H4 (cell line): ENCODE measurements at places on chromosomes 6 and 20. TPM values are rescaled to one million over a fixed set of nuclear protein-coding genes. Genes with fewer than 3 reads are reported as not detected.
A peak's percentile ranks its signal among the peaks of the same experiment; 100 is the strongest.

GRCh38 chr6:119311514-119312142, 37.9 kb downstream of the MAN1A1 start:
- DNase-seq, result no peak

DNA sequence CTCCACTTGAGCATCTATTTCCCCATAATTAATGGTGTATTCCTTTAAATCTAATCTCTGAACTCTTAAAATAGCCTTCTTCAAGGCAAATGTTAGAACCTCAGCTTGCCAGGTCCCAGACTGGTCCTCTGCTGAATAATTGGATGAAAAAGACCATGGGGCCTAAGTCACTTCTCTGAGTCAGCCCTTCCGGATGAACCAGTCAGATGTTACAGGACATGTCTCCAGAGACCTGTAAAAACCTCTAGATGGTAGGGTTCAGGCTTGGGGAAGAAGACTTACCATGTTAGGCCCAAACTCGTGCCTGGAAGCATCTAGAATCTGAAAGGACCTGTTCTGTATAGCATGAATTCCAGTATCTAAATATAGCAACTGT, 97.3 kb downstream of the CDKAL1 start:
- DNase-seq, result no peak

Gene ZNF512B
- total RNA-seq, result 2.2 and 4.4 TPM in 2 replicates

Gene DSN1
- total RNA-seq, result 44.3 and 47.9 TPM in 2 replicates

DNA sequence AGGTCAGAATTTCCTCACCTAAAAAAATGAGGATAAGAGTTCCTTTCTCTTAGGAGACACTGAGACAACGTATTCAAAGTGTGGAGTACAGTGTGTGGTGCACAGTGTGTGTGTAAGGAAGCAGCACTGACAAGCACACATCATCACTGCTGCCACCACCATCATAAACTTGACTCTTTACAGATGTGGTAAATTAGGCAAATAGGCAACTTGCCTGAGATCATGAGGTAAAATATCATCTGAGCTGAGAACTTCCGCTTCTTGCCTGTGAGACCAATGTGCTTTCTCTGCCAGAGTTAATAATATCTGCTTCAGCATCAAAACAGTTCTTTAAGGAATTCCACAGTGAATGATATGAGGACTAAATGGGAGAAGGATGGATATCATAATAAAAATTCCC, 52.7 kb downstream of the LYRM4 start:
- DNase-seq, result no peak

DNA sequence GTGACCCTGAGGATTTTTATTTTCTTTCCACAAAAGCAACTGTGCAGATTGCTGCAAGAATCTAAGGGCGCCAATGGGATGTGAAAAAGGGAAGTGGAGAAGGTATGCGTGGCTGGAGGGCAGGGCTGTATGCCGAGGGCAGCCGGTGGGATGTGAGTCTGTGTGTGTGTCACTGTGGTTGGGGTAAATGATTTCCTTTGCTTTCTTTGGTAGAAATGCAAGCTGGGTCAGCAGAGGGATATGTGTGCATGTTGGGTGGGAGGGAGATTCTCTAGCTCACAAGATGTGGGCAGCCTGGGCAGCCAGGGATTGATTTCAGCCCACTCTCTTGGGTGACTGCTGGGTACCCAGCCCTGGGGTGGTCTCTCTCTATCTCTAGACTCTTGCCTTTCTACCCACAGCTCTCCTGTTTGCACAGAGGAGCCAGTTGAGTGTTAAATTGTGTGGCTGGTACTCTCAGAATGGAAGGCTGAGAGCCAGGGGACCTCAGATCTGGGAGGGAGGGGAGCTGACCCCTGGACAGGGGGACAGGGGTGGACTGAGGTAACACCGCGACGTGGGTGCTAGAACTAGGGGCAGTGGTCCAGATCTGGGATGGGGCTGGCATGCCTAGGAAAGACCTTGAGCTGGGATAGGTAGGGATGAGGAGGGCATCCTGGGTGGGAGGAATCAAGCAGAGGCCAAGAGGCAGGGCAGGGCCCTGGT, 136.8 kb upstream of the RNF24 start:
- no peak for DNase-seq

Gene PDCD2
- 56.3 and 68.0 TPM in 2 replicates for total RNA-seq

Gene RREB1
- 5.3 and 13.0 TPM in 2 replicates for total RNA-seq

GRCh38 chr6:90494067-90494780, 92.6 kb downstream of the MAP3K7 start:
- DNase-seq, result no peak

Gene PLN
- 0.60 TPM in 1 of 2 replicates, not detected in the other for total RNA-seq

DNA sequence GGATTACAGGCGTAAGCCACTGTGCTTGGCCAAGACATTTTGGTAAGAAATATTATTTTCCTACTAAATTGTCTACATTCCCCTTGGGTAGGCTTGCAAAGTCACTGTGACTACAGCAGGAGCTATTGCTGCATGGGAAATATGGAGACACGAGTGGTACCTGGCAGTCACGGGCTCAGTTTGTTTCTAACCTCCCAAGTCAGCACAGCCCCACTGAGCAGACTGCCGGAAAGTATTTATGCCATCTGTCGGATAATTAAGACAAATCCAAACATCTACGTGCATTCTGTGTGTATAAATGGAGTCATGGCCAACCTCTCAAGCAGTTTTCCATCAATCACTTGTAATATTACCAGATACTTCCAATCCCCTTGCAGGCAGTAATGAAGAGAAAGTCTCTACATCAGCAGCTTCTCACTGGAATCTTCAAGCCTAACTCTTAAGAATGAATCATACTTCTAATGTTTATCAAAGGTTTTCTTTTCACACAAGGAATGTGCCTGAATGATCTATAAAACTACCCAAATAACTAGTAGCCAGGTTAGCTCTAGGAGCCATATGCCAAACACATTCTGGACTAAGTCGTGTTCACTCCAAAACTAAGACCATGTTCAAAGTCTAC, 20.1 kb downstream of the PSMB1 start:
- no peak for DNase-seq

DNA sequence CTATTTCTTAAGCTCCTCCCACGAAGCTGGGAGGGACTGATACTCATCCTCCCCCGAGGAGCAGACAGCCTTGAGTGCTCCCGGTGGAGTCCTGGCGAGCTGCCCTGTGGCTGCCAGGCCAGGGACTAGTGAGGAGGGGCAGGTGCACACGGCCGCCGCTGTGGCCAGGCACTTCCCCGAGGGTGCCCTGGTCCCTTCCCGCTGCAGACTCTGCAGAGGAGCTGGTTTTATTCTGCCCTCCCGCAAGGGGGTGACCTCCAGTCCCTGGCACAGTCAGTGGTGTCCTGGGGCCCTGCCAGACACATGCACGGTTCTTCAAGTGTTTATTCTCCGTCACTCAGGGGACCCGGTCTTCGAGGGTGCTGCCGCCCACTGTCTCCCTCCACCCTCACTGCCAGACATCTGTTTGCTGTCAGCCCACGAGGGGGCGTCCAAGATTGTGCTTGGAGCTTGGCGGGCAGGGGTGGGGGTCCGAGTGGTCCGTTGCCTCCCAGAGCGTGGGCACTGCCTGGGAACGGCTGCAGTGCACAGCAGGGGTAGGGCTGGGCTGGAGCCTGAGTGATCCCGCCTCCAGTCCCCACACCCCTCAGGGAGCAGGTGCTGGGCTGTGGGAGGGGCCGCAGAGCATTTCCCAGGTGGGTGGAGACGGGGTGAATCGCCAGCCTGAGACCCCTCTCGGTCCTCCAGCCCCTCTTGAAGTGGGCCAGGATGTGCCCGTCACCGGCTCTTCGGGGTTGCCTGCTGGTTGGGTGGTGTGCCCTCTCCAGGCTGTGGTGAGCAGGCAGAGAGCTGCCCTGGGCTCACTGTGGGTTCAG, 3.1 kb upstream of the CABLES2 start:
- peak; percentile 34 for DNase-seq

GRCh38 chr6:14689639-14690038, 556.2 kb upstream of the JARID2 start:
- no peak for DNase-seq

DNA sequence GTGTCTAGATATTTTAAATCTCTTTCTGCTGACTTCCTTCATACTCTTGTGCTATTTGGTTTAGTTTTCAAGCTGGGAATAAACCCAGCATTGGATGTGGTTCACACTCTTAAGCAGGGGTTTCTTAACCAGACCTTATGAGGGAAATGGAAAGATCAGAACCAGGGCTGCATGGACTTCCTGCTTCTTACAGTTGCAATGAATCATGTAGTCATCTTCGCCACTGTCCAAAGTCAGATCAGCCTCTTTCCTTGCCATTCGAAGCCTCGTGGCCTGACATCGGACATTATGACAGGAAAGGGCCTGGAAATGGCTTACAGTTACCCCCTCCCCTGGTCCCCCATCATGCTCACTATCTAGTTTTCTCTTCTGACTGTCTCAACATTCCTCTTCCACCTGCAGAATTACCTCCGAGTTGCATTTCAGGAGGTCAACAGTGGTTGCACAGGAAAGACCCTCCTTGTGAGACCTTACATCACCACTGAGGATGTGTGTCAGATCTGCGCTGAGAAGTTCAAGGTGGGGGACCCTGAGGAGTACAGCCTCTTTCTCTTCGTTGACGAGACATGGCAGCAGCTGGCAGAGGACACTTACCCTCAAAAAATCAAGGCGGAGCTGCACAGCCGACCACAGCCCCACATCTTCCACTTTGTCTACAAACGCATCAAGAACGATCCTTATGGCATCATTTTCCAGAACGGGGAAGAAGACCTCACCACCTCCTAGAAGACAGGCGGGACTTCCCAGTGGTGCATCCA, 16.8 kb upstream of the NAA20 start:
- DNase-seq, result no peak

Gene MLN
- not detected in 2 replicates for total RNA-seq

Gene FOXA2
- total RNA-seq, result 0.80 and 1.6 TPM in 2 replicates

GRCh38 chr20:15079594-15080340, 742.4 kb upstream of the FLRT3 start:
- DNase-seq, result no peak

DNA sequence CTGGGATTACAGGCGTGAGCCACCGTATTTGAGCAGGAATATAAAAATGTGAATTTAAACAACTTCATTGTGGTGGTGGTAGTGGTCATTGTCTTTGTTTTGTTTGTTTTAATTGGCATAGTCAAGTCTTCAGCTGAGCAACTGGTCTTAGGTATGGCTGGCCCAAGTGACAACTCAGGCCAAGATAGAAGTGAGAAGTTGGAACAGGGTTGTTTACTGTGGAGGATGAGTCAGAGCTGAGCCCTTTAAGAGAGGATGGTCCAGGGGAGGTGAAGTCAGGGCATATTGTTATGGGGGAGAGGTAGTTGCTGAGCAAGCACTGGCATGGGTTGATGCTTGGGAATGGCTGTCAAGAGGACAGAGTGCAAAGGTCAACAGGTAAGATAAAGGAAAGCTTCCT, 308.2 kb downstream of the FARS2 start:
- no peak for DNase-seq

DNA sequence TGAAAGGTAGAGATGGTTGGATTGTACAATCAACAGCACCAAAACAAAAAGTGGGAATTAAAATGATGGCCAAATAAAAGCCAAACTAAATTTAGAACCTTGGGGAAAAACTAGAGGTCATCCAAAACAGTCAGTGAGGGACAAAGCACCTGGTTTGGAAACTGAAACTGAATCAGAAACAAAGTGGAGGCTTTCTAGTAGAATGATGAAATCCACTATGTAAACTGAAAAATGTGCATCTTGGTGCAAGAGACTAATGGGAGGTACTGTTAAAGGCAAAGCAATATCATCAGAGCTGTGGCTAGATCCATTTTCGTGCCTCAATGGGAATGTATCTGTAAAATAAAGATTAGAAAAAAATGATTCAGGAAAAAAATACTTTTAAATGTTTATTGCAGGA, 380.0 kb upstream of the GJE1 start:
- DNase-seq, result no peak

DNA sequence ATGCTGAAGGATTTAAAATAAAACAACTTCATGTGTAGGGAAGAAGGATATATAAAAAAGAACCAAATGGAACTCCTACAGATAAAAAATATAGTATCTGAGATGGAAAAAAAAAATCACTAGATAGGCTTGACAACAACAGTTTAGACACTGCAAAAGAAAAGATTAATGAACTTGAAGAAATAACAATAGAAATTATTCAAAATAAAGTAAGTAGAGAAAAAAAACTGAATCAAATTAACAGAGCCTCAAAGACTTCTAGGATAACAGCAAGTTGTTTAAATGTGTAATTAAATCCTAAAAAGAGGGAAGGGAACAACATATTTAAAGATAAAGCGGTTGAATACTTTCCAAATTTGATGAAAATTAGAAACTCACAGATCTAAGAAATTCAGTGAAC, 316.3 kb upstream of the ECI2 start:
- DNase-seq, result no peak

DNA sequence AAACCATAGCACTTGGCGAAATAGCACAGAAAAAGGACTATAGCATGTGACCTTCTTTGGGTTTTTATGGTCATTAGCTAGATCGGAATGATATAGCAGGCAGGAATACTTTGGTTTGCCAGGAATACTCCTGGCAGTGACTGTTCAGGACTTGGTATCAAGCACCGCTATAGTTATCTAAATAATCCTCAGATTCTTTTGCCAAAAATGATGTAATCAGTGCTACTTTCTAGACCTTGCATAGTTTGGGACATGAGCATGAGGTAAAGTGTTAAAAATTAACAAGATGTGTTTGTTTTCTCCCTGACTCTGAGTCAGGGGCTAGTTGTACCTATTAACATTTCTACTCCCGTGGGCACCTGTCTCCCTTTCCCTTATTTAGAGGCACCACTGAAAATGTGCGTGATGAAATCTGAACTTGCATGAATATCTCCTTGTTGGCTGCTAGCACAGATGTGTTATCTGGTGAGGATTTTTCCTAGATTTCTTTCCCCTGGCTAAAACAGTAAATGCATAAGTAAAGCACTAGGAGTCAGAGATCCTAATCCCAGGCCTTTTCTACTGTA, 511.0 kb downstream of the CDKAL1 start:
- no peak for DNase-seq

DNA sequence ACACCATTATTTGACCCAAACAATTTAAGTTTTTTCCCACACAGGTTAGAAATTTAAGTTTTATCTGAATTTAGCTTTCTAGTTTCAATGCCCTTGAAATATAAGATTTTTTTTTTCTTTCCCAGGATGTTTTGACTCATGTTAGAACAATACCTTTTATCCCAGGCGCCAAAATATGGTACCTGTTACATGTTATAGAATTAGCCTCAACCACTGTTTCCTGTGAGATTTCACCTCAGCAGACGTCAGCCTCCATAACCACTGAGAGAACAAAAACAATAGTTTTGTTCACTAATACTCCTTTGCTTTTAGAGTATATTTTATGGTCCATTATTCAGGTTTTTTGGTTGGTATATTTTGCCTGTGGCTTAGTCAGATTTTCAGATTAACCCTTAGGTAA, 302.9 kb downstream of the CDKAL1 start:
- no peak for DNase-seq

Gene SLC22A7
- total RNA-seq, result not detected in 2 replicates

DNA sequence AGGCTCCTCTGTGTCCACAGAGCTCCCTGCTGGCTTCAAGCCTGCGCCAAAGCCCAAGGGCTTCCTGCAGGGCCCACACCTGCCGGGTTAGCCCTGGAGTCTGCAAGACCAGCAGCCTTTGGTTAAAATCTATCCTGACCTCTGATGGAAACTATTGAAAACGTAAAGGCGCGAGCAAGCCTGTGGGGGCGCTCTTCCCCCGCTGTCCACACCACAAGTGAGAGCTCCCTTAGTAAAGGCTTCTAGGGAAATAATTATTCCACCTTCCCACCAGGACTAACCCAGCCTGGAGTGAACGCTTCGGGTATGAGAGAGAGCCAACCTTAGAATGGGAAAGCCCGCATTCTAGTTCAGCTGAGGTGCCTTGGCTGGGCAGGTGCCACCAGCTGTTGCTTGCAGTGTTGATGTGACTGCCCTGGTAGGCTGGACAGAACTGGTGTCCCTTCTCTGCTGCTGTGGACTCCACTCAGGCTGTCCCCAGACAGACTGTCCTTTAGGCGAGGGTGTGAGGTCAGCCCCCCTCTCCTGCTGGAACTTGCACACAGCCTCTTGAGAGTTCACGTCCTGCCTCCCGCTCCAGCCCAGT, 68.7 kb downstream of the SYTL3 start:
- DNase-seq, result no peak

Gene BANF2
- total RNA-seq, result not detected in 2 replicates
